ENCODE measurements at places on chromosomes 6 and 20. TPM values are rescaled to one million over a fixed set of nuclear protein-coding genes. Genes with fewer than 3 reads are reported as not detected.

- H3K4me1 ChIP-seq, result peaks cover 7% of the 10 kb centered on the region
- no peak overlapping the region for H3K27ac ChIP-seq
- H3K36me3 ChIP-seq, result peaks cover 33% of the 10 kb centered on the region
Measured at GRCh38 chr20:63937596-63937995, 18.6 kb downstream of the UCKL1 start.

DNA sequence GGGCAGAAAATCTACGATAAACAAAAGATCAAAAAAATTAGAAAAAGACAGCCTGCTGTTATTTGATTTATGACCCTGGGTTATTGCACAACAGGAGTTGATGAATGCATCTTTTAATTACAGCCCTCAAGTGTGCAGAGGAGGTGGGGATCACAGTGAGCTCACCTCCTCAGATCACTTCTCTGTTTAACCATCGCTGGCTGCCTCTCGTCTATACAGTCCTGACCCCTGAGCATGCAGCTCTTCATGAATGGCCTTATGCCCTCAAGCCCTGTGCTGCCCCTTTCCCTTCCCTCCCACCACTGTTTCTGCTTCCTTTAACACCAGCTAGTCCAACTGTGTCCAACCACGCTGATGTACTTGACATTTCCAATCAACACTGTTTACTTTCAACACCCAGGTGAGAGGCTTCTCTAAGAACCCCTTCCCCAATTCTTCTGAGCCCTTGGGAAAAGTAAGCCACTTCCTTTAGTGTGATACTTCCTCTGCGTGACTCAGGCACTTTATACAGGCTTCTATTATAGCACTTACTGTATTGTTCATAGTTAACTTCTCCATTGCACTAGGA lies 60.6 kb upstream of the RIPOR2 start:
- H3K27ac ChIP-seq, result peak overlapping the region; percentile 40
- no peak overlapping the region for H3K4me3 ChIP-seq
- H3K4me1 ChIP-seq, result no peaks in the 10 kb centered on the region
- H3K36me3 ChIP-seq, result no peaks in the 10 kb centered on the region

DNA sequence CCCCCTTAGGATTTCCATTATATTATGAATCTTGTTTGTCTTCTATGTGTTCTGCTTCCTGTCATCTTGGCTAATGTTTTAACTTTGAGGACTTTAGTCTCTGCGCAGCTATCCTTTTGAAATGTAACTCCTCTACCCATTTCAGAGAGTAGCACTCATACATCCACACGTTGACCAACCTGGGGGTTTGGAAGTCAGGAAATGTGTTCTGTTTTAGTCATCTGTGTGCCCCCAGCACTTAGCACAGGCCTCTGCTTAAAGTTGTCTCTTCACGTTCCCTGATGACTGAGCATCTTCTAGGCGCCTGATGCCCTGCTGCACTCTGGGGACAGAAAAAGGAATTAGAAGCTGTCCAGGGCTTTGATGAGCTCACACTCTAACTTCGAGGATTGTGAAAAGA lies 47.9 kb downstream of the HMGN3 start:
- H3K36me3 ChIP-seq, result no peaks in the 10 kb centered on the region
- H3K4me3 ChIP-seq, result no peak overlapping the region
- H3K27ac ChIP-seq, result no peak overlapping the region
- no peaks in the 10 kb centered on the region for H3K27me3 ChIP-seq
- DNase-seq, result no peak

GRCh38 chr20:1205802-1206201 lies 2.5 kb downstream of the C20orf202 start:
- no peak overlapping the region for H3K4me3 ChIP-seq
- H3K4me1 ChIP-seq, result no peaks in the 10 kb centered on the region
- H3K27me3 ChIP-seq, result no peaks in the 10 kb centered on the region
- H3K27ac ChIP-seq, result no peak overlapping the region
- no peaks in the 10 kb centered on the region for H3K36me3 ChIP-seq

- H3K36me3 ChIP-seq, result no peaks in the 10 kb centered on the region
- H3K4me1 ChIP-seq, result peaks cover 35% of the 10 kb centered on the region
- no peaks in the 10 kb centered on the region for H3K27me3 ChIP-seq
- no peak for DNase-seq
- H3K4me3 ChIP-seq, result no peak overlapping the region
- peak overlapping the region; percentile 96 for H3K27ac ChIP-seq
Measured at GRCh38 chr6:44238687-44239350, 8.1 kb upstream of the HSP90AB1 start.

Gene FHL5
- total RNA-seq, result 4.9 TPM

Gene SLC32A1
- total RNA-seq, result not detected

GRCh38 chr6:34519971-34520644 lies 36.0 kb downstream of the SPDEF start:
- no peak overlapping the region for H3K4me3 ChIP-seq
- H3K36me3 ChIP-seq, result no peaks in the 10 kb centered on the region
- no peak overlapping the region for H3K27ac ChIP-seq
- DNase-seq, result no peak
- no peaks in the 10 kb centered on the region for H3K27me3 ChIP-seq

DNA sequence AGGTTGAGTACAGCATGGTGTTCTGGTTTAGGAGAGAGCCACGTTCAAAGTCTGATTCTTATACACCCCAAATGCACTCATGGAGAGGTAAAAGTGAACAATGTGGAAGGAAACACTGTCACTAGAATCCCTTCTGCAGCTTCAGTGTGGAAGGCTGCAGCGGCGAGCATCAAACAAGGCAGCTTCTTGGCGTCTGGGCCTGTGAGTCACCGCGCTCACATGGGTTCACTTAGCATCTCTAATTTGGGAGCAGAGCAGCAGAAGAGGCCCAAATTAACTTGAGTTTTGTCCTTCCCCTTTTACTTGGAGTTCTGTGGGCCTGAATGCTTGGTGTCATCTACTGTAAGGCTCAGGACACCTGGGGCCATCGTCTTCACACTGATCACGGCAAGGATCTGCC lies 10.9 kb upstream of the E2F1 start:
- H3K4me3 ChIP-seq, result no peak overlapping the region
- H3K4me1 ChIP-seq, result peaks cover 31% of the 10 kb centered on the region

GRCh38 chr6:163446549-163446948 lies 32.0 kb downstream of the QKI start:
- H3K27me3 ChIP-seq, result no peaks in the 10 kb centered on the region
- no peak overlapping the region for H3K4me3 ChIP-seq
- no peak overlapping the region for H3K27ac ChIP-seq

- no peak overlapping the region for H3K4me3 ChIP-seq
- no peaks in the 10 kb centered on the region for H3K4me1 ChIP-seq
- H3K27me3 ChIP-seq, result no peaks in the 10 kb centered on the region
- H3K36me3 ChIP-seq, result no peaks in the 10 kb centered on the region
Measured at GRCh38 chr6:72048080-72048479, 161.7 kb downstream of the RIMS1 start.

Gene PCK1
- 49.6 TPM for total RNA-seq
